ENCODE measurements at places on chromosomes 11 and 22.
A peak's percentile ranks its signal among the peaks of the same experiment; 100 is the strongest.

DNA sequence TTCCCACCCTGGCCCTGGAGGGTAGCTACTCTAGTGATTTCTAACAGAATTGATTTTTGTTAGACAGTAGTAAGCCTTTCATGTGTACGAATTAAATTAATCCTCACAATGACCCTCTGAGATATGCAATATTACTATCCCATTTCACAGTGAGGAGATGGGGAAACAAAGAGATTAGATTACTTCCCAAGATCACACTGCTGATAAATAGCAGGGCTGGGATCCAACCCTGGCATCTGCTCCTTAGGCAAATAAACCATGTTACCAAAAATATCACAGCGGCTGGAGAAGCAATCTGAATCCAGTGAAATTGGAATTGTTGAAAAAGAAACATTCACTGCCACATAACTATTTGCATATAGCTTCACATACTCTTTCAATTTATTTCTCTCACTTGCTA, 12.8 kb upstream of the CAVIN3 start:
- no peak for DNase-seq

- peak; percentile 86 for DNase-seq
These were observed 13.6 kb downstream of the DGCR8 start for GRCh38 chr22:20093418-20094196.

GRCh38 chr11:65560555-65561418, 2.6 kb upstream of the LTBP3 start:
- peak; percentile 75 for DNase-seq

DNA sequence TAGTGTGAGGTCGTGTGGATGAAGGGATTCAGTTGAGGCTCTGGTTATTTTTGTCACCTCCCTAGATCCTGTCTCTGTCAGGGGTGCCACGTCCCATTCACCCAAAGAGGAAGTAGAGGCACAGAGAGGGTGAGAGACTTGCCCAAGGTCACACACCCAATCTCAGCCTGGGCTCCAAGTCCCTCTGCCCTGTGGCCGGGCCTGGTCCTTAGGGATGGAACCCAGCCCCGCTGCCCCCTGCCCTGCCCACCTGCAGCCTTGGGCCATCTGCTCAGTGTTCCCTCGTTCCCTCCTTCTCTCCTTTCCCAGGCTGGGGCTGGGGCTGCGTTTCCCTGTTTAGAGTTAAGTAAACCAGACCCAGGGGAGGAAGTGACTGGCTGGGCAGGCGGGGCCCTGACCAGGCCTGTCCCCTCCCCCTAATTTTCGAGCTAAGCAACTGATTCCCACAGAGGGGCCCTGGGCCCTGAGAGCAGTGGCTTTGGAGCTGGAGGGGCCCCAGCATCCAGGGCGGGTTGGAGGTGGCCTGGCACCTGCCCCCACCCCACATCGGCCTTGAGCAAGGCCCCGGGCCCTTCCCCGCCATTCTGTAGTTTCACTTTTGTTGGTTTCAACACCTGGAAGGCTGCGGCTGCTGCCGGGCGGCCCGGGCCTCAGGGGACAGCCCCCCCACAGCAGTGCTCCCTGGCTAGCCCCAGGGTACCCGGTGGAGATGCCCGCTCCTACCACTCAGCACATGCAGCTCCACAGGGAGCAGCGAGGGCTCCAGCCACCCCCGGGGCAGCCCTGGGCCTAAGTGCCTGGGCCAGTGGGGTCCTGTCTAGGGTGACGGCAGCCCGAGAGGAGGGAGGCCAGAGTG, 1.5 kb downstream of the TCIRG1 start:
- peak; percentile 76 for DNase-seq

DNA sequence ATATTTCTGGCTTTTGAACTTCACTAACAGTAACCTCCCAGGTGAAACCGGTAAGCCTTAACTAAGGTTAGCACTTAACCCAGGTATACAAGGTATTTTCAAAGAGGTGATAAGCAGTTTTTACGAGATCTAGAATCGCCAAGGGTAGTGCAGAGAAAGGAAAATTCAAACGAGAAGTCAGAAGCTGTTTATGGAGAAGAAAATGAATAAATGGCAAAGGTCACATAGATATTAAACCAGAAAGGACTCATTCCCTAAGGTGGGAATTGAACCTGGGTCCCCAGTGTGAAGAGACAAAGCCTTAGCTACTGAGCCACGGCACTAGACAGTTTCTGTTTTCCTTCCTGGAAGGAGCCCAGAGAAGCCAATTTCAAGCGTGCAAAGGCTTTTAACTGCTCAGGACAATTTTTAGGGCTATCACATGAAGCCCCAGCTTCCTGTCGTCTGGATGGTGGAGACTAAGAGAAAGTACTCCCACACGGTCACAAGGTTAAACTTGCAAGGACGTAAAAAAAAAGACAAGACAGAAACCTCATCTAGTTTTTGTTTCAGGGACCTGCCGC, 5.7 kb upstream of the C1QTNF6 start:
- DNase-seq: no peak

DNA sequence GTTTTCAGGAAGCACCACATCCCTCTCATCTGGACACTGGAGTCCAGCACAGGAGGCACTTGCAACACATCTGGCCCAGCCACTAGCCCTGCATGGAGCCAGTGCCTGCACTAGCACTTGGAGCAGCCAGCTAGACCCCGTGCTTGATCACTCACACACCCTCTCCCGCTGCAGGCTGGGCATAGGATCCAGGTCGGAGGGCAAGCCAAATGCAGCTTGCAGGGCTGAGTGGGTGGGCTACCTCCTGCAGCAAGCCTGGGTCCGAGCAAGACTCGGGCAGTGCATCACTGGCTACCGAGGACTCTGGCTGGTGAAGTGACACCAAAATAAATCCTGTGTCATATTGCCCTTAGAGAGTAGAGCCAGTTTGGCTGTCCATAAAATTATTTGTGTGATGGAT, 1795.4 kb downstream of the LRRC4C start:
- no peak for DNase-seq

GRCh38 chr11:12204506-12204905, 94.1 kb downstream of the MICAL2 start:
- DNase-seq: no peak

DNA sequence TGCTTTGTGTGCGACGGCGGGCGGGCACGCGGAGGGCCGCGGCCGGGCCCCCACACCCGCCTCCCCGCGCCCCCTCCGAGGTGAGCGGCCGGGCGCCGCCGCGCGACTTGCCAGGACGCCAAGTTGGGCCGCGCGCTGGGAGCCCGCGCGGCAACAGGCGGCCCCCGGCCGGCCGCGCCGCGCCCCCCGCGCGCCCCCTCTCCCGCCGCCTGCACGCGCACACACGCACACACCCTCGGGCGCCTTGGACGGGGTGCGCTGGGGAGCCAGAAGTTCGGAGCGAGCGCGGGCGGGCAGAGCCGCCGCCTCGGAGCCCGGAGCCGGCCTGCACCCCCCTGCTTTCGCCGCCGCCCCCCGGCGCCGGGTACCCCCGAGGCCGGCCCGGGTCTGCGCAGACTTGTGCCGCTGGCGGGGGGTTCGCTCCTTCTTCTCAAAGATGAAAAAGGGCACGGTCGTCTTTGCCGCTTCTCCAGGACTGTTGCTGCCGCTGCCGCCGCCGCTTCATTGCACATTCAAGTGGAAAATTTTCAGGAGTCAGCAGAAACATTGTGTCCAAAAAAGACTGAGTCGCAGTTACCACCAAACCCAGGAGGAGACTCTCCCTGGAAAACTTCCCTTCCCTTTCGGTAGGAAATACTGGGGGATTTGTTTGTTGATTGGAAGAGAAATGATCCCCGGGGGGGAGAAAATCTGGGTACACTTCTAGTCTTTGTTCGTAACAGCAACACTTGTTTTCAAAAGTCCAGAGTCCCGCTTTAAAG, 895 bp downstream of the TEAD1 start:
- DNase-seq: peak; percentile 63

DNA sequence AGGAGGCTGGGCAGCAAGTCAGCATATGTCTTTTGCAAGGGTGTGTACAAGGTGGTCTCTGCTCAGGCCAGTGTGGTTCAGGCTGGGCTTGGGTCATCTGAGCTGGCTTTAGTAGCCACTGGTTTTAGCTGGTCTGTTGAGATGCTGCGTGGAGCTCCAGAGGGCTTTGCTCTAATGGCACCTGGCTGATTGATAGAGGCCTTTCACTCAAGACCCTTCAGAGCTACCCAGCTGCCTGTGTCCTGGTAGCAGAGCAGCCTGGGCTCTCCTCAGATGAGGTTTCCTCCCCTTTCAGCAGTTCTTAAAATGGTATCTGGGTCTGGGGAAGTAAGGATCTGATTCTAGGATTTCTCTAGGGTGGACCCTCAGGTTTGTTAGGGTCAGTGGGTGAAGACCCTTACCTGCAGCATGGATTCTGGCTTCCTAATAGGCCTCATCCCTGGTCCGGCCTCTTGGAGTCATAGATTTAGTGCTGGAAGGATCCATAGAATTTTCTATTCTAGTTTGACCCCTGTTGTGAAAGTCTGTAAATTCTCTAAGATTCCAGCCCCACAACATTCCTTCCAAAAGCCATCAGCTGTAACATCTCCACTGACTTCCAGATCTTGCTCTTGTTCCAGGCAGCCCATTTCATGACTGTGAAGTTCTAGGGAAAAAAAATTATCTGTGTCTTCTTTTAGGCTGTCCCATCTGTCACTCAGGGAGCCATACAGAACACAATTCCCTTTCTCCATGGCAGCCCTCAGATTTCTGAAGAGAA, 190.2 kb upstream of the ZBED5 start:
- no peak for DNase-seq
